ENCODE measurements at places on chromosomes 11 and 22.

GRCh38 chr11:34601609-34602008 is 19.3 kb upstream of the EHF start:
- DNase-seq, result no peak

- no peak for DNase-seq
These were observed 10.0 kb upstream of the TNNT3 start for GRCh38 chr11:1909524-1909923.

DNA sequence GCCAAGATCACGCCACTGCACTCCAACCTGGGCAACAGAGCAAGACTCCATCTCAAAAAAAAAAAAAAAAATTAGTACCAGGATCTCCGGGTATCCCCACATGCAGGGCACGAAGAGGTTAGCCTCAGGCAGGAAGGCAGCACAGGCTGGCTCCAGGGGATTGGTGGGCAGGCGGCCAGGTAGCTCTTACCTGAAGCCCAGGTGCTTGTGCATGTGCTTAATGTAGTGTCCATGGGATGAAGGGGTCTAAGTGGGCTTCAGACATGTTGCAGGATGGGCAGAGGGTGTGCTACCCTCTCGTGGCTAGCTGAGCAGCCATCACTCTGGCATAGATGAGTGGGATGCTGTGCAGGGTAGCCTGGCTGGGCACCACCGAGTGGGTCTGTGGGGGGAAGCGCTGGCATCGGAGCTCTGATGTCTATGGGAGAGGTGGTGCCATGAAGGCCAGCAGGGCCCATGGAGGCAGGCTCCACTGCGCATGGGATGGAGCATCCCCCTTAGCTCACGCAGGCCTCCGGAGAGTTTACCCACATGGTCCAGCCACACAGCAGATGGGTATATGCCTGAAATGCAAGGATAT is 11.0 kb downstream of the RFPL1 start:
- no peak for DNase-seq

GRCh38 chr11:69126286-69126685 is 29.4 kb upstream of the SMIM38 start:
- no peak for DNase-seq

DNA sequence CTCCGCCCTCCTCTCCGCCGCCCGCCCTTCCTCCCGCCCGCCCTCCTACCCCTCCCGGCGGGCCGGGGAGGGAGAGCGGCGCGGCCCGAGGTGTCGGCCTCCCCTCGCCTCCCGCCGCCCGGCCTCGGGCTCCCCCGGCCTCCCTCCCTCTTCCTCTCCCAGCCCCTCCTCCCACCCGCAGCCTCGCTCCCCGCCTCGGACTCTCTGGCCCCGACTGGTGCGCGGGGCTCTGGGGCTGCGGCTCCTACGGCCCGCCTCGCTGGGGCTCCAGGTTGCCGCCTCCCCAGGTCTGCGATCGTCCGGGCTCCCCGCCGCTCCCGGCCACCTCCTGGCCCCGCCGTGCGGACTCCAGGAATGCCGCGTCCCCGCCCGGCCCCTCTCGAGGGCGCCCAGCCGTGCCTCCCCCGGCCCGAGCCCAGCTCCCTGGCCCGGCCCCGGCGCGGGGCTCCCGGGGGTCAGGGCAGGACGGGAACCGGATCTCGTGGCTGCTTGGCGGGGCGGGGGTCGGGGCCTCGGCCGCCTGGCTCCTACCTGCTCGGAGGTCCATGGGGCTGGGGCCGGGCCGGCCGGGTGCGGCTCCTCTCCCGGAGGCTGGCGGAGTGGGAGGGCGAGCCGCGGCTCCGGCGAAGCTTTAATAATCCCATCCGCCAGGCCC is at the start of gene CLCF1:
Gene CLCF1 (minus strand): TSS at position 606 of the 655 bp plus-strand sequence. CDS start 59 bp downstream, at position 547.
- no peak for DNase-seq

DNA sequence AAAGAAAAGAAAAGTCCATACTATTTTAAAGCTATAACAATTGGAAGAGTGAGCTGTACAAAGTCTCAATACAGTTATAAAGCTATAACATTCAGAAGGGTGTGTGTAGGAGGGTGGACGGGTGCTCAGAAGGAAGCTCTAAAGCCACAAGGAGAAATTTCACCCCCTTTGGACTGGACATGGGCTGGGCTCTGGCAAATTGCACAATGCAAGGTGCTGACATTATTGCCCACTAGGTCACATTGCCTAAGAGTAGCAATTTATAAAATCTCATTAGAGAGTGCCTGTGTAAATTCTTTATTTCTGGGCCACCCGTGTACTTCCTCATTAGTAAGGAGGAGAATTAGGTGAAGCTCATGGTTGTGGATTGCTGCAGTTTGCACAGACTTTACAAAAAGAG is 5.7 kb upstream of the APOBEC3A start:
- peak; percentile 13 for DNase-seq

- DNase-seq, result no peak
These were observed 5.8 kb downstream of the MMP3 start for GRCh38 chr11:102837646-102838045.

DNA sequence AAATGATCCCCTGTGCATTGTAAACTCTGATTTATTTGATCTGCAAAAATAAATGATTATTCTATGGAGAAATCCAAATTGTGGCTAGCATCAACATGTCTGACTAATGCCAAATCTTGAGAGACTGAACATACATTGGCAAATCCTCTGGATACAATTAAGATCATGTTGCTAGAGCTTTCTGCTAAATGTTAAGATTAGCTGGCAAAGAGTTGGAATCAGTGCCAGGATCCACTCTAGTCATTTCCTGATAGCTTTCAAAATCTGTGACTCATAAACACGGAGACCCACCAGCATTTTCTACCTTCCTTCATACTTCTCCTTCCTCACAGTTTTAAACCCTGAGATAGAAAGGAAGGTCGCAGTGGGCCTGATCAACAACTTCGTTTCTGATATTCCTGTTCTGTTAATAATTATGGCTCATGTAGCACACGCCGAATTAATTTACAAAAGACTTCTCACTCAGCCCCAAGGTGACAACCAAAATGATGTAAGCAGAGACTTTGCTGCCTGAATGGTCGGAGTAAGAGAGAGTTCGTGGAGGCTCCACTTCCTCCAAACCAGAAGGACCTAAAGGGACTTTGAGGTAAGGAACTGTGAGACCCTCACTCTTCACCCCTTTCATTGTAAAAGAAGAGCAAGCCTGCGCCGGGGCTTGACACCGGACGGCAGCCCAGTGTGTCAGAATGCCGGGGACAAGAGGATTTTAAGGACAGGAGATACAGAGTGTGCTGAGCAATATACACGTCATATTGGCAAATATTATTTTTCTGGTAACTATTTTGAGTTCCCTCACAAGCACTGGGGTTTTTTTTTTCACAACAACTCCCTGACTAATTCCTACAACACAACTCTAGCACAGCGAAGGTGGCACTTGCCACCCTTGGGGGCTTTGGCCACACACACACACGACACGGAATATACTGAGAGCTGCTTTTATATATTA is 42.0 kb downstream of the SERPINH1 start:
- DNase-seq, result no peak

DNA sequence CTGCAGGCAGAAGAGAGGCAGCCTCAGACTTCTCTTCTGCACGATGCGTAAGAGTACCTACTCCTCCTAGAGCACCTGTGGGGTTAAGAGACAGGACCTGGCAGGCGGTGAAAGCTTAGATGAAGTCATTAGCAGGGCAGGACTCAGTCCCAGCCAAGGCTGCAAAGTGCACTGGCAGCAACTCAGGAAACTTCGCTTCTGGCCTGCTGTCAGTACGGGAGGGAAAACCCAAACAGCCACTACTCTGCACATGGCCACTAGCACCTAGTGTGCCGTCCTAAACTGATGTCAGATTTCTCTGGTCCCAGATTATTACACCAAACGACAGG is 8.8 kb upstream of the KLHL35 start:
- no peak for DNase-seq

GRCh38 chr11:76491644-76492043 is 46.8 kb downstream of the EMSY start:
- DNase-seq, result no peak

DNA sequence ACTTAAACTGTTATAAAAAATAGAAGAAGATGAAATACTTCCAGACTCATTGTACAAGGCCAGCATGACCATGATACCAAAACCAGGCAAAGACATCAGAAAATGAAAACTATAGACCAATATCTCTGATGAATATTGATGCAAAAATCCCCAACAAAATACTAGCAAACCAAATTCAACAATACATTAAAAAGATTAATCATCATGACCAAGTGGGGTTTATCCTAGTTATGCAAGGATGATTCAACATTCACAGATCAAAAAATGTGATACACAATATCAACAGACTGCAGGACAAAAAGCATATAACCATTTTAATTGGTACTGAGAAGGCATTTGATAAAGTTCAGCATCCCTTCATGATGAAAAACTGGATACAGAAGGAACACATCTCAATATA is 824.5 kb upstream of the RAG2 start:
- DNase-seq, result no peak

DNA sequence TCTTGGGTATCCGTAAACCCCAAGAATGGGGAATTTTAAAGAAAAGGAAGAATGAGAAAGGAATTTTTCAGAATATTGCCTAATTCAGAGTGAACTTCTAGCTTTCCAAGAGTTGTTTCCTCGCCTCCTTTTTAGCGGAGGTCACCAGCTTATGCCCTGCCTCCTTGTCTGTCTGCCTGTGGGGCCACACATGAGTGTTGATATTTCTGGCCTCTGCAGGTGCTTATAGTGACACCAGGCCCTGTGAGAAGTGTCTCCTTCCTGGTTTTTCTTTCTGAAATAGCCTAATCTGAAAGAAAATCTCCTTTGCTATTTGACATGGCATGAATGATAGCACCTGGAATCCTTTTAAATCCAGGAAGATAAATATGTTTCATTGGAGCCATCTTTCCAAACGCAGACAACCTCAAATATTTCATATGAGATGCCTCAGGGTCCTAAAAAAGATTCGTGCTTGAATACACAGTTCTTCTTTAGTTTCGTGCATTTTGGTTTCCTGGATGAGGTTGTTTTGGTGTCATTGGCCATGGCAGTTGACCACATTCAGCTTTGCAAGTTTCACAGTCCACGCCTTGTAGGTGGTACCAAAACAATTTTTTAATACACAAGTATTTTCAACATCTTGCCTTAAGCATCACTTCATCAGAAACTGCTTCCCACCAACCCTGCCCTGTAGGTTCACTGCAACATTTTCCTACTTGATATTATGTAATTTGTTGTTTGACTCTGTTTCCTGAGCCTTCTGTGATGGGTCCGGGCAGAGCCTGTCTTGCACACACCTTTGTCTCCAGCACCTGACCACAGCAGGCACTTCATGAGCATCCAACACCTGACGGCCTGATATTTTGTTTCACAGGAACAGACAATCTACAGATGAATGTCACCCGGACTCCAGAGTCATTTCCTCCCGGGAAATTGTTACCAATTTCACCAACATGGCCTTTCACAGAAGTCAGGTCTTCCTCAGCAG is 159.4 kb downstream of the C11orf91 start:
- no peak for DNase-seq

DNA sequence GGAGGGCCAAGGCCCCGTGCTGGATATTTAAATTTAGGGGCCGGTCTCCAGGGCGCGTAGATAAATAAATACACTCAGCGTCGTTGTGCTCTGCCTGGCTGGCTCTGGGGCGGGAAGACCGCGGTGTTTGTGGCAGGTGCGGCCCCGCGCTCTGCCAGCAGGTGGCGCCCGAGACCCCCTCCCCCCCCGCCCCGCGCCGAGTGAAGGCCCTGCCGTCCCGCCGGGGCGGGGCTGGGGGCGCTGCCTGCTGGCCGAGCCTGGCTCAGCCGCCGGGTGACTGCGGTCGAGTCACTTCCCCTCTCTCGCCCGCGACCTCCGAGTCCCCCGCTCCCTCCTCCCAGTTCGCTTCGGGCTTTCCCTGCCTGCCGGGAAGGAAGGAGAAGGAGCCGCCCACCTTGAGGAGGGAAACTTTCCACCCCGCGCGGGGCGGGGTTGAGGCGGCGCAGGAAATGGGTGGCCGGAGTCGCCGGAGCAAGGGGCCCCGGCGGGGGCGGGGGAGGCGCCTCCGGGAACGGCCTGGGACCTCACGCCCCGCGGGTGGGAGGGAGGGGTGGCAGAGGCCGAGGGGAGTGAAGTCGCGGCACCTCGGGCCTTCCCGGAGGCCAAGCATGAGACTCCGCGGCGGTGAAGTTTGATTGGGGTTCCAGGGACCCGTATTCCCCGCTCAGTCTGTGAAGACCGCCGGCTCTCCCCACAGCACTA is 1.6 kb upstream of the EHBP1L1 start:
- peak; percentile 89 for DNase-seq

DNA sequence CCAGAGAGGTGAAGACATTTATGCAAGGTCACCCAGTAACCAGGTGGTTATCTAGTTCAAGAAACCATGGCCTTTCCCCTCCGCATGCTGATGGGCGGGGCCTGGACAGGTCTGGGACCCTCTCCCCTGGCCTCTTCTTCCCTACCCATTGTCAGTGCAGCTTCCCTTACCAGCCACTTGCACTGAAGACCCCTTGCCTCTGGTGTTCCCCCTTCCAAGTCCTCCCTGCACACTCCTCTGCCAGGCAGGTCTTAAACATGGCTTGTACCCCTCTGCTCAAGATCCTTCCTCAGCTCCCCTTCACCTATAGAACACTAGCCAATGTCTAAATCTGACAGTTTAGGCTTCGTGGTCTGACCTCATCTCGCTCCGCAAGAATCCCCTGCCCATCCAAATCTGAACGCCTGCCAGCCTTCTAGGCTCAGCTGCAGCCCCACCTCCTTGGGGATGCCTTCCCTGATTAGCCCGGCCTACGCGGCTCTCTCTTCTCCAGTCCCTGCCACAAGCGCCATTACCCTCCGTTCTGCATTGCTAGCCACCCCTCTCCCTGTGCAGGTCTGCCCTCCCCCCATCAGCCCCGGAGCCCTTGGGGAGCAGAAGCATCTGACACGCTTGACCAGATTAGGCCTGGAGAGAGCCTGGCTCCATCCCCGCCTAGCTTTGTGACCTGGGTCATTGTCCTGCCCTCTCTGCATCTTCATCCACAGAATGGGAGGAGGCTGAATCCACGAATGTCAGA is 213.8 kb downstream of the DSCAML1 start:
- no peak for DNase-seq

All from hematopoietic multipotent progenitor cell treated with erythropoietin and hydrocortisone succinate and interleukin-3 and kit ligand, for 8 days (in vitro differentiated cells).